ENCODE measurements at places on chromosomes 2 and 18.

DNA sequence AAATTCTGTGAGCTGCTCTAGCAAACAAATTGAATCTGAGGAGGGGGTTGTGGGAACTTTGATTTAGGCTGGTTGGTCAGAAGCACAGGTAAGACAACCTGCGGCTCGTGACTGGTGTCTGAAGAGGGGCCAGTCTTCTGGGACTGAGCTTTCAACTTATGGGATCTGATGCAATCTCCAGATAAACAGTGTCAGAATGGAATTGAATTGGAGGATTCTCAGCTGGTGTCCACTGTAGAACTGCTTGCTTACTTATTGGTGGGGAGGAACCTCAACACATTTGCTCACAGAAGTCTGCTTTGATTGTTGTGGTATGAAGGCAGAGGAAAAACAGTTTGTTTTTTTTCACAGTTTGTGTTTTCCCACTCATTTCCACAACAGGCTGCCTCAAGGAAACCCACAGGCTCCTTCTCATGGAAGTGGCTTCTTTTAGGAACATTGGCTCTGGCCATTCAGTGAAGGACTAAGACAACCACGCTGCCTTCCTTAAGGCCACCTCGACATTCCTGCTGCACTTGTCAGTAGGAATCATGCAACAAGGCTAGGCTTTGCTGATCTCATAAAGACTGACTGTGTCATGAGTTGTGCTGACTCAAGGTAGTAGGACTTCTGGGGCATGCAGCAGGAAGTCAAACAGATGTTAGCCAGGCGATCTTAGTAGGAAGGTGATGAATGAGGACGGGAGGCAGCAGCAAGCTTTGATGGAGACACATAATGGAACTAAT is 104.7 kb downstream of the TSN start:
- no peak for DNase-seq

DNA sequence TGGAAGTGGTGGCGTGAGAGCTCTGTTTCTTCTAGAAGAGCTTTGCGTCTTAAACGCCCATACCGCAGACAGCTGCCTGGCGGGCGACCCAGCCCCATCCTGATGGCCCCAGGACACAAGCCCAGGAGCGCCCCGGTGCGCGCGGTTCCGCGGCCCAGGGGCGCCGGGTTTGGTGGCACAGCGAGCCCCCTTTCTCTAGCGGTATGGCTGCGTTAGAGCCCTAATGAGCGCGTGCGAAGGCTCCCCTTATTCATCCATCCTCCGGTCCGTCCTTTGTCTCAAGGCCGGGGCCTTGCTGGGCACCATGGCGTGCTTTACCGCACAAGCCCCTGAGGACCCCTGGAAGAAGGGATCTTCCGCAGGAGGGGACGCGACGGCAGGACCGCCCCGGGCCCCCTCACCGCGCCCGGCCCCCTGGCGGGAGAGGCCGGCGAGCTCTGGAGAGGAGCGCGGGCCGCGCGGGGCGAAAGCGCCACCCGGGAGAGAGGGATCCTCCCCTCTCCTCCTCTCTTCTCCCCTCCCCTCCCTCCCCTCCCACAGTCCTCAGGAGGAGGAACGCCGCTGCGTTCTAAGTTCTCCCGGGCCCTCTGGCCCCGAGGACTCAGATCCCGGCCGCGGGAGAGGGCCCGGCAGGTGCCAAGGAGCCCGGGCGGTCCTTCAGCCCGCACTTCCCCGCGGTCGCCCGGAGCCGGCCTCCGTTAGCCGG is 626 bp upstream of the SLC1A4 start:
- DNase-seq = peak; percentile 89

GRCh38 chr2:80300954-80301353 is 3.6 kb downstream of the LRRTM1 start:
- peak; percentile 20 for DNase-seq

DNA sequence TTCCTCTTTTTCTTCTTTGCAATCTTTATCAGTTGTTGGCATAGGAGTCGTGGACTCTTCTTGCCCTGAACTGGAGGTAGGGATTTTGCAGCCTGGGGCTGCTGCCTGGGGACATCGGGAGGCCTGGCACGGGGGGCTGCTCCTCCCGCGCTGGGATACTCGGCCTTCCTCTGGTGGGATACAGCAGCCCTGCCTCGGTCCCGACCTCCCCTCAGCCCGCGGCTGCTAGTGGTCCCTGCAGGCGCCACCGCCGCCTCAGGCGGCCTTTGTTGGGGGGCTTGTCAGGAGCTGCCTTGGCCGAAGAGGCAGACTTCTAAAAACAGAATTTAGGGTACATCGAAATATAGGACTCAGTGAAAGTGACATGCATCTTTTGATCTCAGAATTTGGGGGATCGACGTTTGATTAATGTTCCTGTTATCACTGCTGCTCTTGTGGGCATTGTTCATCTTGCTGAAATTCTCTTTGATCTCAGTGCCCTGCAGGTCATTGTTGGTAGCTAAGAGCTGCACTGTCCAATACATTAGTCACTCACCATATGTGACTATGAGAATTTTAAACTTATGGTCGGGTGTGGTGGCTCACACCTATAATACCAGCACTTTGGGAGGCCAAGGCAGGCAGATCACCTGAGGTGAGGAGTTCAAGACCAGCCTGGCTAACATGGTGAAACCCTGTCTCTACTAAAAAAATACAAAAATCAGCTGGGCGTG is 16.3 kb downstream of the POLR2D start:
- DNase-seq = peak; percentile 51

DNA sequence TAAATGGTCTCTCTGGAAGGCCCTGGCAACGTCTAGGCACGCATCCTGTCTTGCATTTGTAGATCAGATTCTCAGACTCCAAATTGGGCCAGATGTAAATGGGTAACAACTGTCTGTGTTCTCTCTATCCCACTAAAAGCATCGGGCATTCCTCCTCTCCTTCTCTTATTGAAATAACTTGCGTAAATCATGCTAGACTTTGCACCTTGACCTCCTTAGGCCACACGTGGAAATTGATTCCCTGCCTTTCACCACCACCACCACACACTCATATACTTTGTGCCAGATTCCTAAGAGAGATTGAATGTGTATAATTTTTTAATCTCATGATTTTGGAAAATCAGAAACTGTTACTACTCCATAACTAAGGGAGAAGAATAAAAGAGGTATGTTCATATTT is 21.3 kb downstream of the MAPRE3 start:
- no peak for DNase-seq

- DNase-seq = no peak
Observed at GRCh38 chr2:190355968-190356644, 12.7 kb downstream of the INPP1 start.

DNA sequence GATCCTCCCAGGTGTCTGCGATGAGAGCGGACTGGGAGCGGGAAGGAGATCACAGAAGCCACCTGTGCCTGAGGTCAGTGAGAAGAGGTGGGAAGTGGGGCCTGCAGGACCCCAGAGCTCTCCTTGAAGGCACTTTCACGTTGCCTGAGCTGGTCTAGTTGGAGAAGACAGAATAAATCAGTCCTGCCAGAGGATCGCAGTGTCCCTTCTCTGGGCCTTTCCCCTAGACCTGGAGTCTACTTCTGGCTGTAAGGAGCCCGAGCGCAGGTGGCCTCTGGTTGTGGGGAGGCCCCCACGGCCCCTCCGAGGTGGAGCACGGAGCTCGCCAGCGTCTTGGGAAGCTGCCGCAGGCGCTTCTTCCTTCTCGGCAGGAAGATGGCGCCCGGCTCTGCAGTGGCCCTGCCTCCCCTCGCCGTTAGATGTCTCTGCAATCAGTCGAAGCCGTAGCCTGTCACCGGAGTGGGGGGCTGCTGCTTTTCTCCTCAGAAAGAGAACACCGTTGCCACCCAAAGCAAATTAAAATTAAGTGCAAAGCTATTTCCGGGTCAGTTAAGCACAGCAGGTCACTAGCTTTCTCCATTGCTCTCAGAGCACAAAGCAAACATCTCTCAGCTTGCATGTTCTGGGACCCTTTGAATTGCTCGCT is 212.0 kb upstream of the MYT1L start:
- peak; percentile 73 for DNase-seq

DNA sequence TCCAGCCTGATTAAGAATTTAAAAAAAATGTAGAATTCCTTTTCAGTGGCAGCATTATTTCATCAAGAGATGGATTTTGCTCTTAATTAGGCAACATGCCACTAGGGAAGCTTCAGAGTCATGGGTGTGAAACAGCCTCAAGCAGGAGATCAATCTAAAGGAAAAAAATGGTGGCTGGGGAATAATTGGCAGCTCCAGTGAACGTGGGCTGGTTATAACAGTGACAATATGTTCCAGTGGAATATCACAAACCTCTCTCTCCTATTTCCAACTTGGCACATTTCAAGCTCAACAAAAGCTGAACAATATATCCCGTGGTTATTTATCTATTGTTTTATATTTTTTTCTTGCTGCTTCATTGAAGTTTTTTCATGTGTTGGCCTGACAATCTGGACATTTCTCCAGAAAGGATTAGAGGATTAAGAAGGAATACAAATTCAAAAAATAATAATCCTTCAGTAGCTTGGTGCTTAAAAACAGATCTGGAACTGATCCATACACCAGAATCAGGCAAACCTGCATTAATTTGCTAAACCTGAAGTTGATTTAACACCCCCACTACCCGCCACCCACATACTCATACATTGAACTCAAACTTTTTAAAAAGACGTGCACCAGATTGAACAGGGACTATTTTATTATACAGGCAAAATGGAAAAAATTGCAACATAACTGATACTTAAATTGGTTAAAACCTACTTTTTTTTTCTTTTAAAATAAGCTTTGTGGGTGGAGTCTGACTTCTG is 255.9 kb upstream of the SPRED2 start:
- DNase-seq = no peak

GRCh38 chr2:47002480-47003381 is 87.1 kb upstream of the MCFD2 start:
- peak; percentile 81 for DNase-seq

DNA sequence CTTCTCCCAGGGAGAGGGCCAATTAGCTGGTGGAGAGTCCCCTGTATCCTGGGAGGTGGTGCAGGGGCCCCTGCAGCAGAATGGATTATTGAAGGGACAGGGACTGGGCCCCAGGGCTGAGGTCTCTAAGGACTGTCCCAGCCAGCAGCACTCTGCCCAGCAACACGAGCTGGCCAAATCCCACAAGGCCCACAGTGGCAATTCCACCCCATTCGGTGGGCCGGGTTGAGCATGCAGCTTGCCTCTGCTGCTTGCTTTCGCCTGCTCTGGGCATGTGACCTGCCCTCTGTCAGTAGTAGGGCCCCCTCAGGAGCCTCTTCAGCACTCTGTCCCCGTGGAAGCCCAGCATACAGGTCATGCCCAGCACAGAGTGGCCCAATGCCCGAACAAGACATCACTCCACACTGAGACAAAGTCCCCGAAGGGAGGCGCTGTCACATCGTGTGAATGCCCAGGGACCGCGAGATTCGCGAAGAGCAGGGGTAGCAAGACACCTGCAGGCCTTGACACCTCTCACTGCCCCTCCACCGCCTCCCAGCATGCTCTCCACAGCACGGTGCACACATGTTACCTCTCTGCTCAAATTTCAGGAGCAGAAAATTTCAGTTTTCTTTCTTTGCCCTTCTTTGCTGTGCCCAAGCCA is 65.4 kb downstream of the CRACDL start:
- peak; percentile 51 for DNase-seq

DNA sequence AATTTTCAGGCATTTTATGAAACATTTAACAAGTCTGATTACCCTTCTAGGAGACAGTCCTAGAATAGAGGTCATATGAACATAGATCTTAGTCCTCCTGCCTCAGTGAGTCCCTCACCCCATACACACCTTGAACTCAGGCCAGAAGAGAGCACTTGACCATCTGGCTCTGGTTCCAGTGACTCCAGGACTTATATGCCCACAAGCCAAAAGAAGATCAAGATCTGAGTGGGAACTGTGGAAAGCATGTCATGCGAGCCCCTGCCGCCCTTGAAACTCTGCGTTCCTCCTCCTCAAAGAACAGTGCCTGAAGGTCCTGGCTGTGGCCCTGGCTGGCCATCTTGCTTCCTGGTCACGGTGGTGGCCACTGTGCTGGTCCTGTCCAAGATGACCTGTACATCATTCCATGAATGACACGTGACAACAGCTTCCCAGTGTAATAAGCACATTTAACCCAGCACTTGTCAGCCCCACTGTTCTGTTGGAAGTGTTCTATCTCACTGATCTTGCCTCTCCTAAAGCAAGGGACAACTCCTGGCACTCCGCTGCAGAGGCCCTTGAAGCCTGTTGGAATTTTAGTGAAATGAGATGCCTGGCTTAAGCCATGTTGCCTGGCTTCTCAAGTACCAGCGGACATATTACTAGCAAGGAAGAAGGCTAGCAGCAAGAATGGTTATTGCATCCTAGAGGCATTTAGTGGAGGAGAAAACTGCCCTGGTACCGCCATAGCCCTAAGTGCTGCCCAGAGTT is 17.6 kb downstream of the TTC32 start:
- DNase-seq = no peak

GRCh38 chr2:218736531-218736930 is 25.9 kb downstream of the TTLL4 start:
- no peak for DNase-seq

- DNase-seq = no peak
Observed at GRCh38 chr2:10320933-10321332, 18.2 kb downstream of the HPCAL1 start.

All from H7 (cell line).